ENCODE measurements at places on chromosomes 11 and 22. TPM values are rescaled to one million over a fixed set of nuclear protein-coding genes. Genes with fewer than 3 reads are reported as not detected.

PANX3 gene
- total RNA-seq: not detected

PNPLA5 gene
- total RNA-seq: not detected

TIMM10 gene
- 192 TPM for total RNA-seq

GPHA2 gene
- not detected for total RNA-seq

LUZP2 gene
- total RNA-seq: not detected

ANO3 gene
- 0.35 TPM for total RNA-seq

ADORA2A gene
- 23.6 TPM for total RNA-seq

PIM3 gene
- 59.5 TPM for total RNA-seq

OR51G2 gene
- not detected for total RNA-seq

DEUP1 gene
- not detected for total RNA-seq

FEN1 gene
- total RNA-seq: 129 TPM

MYEOV gene
- total RNA-seq: 0.53 TPM

CDON gene
- 0.21 TPM for total RNA-seq

MIAT gene
- total RNA-seq: 11.7 TPM

MRGPRX1 gene
- not detected for total RNA-seq

OSM gene
- 1.2 TPM for total RNA-seq

TUBA8 gene
- 21.1 TPM for total RNA-seq

WNT7B gene
- total RNA-seq: not detected

PNPLA3 gene
- not detected for total RNA-seq

MSANTD4 gene
- 17.2 TPM for total RNA-seq

MMP13 gene
- total RNA-seq: not detected

TRIM77 gene
- not detected for total RNA-seq

OR8G5 gene
- total RNA-seq: not detected

GANAB gene
- total RNA-seq: 175 TPM

TMPRSS5 gene
- total RNA-seq: 0.33 TPM

TYR gene
- total RNA-seq: not detected

PHF5A gene
- 64.2 TPM for total RNA-seq

FADS2 gene
- 315 TPM for total RNA-seq

OR52B6 gene
- total RNA-seq: not detected

ANO1 gene
- 0.13 TPM for total RNA-seq

AMBRA1 gene
- 34.3 TPM for total RNA-seq

SLC22A12 gene
- total RNA-seq: not detected

LDHAL6A gene
- total RNA-seq: not detected

GLB1L2 gene
- 0.85 TPM for total RNA-seq

SIRT3 gene
- 15.1 TPM for total RNA-seq

PICK1 gene
- 15.9 TPM for total RNA-seq

CRYBB3 gene
- total RNA-seq: not detected

VWCE gene
- 2.7 TPM for total RNA-seq

OR5B2 gene
- not detected for total RNA-seq

LRRC56 gene
- 1.9 TPM for total RNA-seq

CCDC116 gene
- total RNA-seq: 0.29 TPM

BDNF gene
- total RNA-seq: 0.08 TPM

HTR3B gene
- total RNA-seq: not detected

FLRT1 gene
- not detected for total RNA-seq

GAB4 gene
- total RNA-seq: not detected

KRTAP5-7 gene
- not detected for total RNA-seq

SLC5A12 gene
- total RNA-seq: not detected

MAML2 gene
- 13.3 TPM for total RNA-seq

SYT8 gene
- total RNA-seq: 0.19 TPM

GAL3ST1 gene
- not detected for total RNA-seq

ART5 gene
- not detected for total RNA-seq

NRXN2 gene
- 0.29 TPM for total RNA-seq

UQCR10 gene
- 144 TPM for total RNA-seq

Measured in GM12878 (cell line).